ENCODE measurements at places on chromosomes 12 and 14. TPM values are rescaled to one million over a fixed set of nuclear protein-coding genes. Genes with fewer than 3 reads are reported as not detected.

ANKS1B gene
- 0.47 TPM for total RNA-seq

TAS2R50 gene
- 0.61 TPM for total RNA-seq

ZC2HC1C gene
- 1.3 TPM for total RNA-seq

ADGRD1 gene
- not detected for total RNA-seq

GPR132 gene
- 47.0 TPM for total RNA-seq

TAS2R46 gene
- 1.4 TPM for total RNA-seq

DNA sequence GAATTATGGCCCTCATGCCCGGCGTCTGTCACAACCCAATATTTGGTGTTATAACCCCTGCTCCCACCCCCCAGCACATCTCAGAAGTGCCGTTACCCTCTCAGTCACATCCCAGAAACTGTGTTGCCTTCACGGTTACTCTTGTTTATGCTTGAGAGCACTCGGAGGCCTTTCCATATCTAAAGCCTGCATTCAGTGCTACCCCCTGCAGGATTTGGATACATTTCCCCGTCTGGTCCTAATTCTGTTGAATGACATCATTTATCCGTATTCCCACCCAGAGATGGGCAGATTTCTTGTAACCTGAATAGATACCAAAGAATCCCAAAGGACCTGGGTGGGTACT lies 19.1 kb upstream of the FOS start:
- H3K4me1 ChIP-seq, result peaks cover 9% of the 10 kb centered on the region
- H3K27me3 ChIP-seq, result peaks cover 5% of the 10 kb centered on the region
- peak overlapping the region; percentile 28 for H3K4me3 ChIP-seq
- DNase-seq, result no peak
- no peaks in the 10 kb centered on the region for H3K36me3 ChIP-seq

GRCh38 chr14:38404100-38404541 lies 148.2 kb upstream of the CLEC14A start:
- no peaks in the 10 kb centered on the region for H3K27me3 ChIP-seq
- DNase-seq, result no peak
- no peak overlapping the region for H3K27ac ChIP-seq
- H3K4me1 ChIP-seq, result no peaks in the 10 kb centered on the region
- no peak overlapping the region for H3K4me3 ChIP-seq

DNA sequence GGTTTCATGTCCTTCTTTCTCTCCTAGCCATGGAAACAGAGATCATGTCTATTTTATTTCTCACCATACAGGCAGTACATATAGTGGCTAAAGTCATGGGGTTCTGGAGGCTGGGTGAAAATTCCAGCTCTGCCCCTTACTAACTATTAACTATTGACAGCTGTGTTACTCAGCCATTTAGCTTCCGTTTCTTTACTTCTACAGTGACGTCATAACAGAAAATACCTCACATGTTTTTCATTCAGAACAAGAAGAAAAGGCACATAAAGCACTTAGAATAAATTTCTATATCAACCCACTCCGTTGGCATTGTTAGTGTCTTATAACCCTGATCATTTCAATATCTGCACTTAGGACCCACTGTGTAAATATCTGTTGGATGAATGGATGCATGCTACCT lies 1506.9 kb upstream of the TMEM132C start:
- no peak for DNase-seq
- H3K4me3 ChIP-seq, result no peak overlapping the region
- H3K27me3 ChIP-seq, result no peaks in the 10 kb centered on the region
- no peaks in the 10 kb centered on the region for H3K36me3 ChIP-seq
- peaks cover 10% of the 10 kb centered on the region for H3K4me1 ChIP-seq

DNA sequence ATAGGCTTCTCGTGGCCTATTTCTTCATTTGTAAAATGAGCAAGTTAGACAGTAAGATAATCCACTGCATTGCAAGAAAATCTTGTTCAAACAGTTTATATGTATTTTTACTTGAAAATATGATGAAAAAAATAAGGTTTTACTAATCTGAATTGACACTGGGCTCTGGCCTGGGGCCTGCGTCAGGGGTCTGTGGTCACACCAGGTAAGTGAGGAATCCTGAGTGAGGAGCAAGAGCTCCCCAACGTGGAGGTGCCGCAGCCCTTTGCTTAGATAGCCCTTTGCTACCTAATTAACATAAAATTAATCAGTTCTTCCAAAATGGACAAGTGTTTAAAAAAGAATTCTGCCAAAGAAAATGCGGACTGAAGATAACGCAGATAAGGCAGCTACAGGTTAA lies 39.1 kb upstream of the STAB2 start:
- H3K36me3 ChIP-seq, result no peaks in the 10 kb centered on the region
- no peak overlapping the region for H3K27ac ChIP-seq
- peaks cover 2% of the 10 kb centered on the region for H3K27me3 ChIP-seq
- H3K4me3 ChIP-seq, result no peak overlapping the region
- no peak for DNase-seq

DNA sequence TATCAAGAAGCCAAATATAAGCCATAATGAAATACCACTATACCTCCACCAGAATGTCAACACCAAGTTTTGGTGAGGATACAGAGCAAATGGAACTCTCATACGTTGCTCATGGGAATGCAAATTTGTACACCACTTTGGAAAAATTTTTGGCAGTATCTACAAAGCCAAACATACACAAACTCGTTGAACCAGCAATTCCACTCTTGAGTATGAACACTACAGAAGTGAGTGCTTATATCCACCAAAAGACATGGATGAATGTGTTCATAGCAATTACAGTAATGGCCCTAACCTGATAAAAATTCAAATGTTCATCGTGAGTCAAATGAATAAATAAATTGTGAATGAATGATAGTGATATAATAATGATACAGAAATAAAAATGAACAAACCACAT lies 24.8 kb downstream of the C12orf71 start:
- no peaks in the 10 kb centered on the region for H3K36me3 ChIP-seq
- no peak overlapping the region for H3K4me3 ChIP-seq
- no peaks in the 10 kb centered on the region for H3K27me3 ChIP-seq
- no peak overlapping the region for H3K27ac ChIP-seq

DNA sequence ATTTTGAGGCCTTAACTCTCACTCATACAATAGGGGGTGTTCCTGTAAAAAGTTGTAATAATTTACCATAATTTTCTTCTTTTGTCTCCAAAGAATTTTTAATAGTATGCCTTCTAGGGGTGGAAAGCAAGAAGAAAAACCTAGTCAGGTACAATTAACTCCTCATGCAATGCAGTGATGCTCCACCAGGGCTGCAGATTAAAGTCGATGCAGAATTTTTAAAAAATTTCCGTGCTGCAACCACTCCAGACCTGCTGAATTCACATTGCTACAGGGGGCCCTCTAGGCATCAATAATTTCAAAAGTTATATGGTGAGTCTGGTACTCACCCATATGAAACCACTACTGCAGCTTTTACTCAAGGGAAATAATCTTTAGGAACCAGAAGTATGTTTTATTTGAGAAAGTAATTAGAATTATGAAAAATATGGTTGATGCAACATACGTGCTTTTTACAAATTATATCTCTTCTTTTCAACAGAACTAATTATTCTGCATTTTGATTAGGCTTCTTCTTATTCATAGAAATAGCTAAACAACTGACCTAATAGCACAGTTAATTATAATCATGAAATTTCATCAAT lies 353.2 kb downstream of the BCAT1 start:
- DNase-seq, result no peak
- H3K36me3 ChIP-seq, result no peaks in the 10 kb centered on the region
- H3K27ac ChIP-seq, result no peak overlapping the region
- no peak overlapping the region for H3K4me3 ChIP-seq

GRCh38 chr12:30026621-30027234 lies 243.0 kb upstream of the TMTC1 start:
- H3K4me1 ChIP-seq, result no peaks in the 10 kb centered on the region
- H3K27me3 ChIP-seq, result no peaks in the 10 kb centered on the region
- no peaks in the 10 kb centered on the region for H3K36me3 ChIP-seq
- no peak overlapping the region for H3K27ac ChIP-seq
- no peak for DNase-seq

- no peak overlapping the region for H3K27ac ChIP-seq
- no peak overlapping the region for H3K4me3 ChIP-seq
- no peak for DNase-seq
- H3K36me3 ChIP-seq, result no peaks in the 10 kb centered on the region
- H3K4me1 ChIP-seq, result no peaks in the 10 kb centered on the region
These were observed 242.2 kb downstream of the SPTSSA start for GRCh38 chr14:34219661-34220377.

DNA sequence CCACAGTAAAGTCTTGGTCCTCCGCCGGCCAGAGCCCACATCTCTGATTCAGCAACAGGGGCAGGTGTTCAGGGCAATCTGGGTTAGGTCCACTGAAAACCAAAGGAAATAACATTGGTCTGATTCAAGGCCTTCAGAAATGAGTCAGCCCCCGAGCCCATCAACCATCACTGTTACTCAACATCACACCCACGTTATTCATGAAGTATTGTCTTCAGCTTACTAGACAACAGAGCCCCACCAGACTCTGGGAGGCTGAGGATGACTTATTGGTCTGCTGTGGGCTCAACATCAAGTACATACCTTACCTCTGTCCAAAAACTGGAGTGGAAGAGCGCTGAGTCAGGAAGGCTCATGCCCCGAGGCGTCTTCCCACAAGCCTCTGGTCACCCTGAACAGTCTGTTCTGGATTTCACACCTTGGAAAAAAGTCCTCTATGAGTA lies 97.5 kb downstream of the ZFP36L1 start:
- no peak overlapping the region for H3K4me3 ChIP-seq
- peaks cover 15% of the 10 kb centered on the region for H3K4me1 ChIP-seq
- H3K36me3 ChIP-seq, result no peaks in the 10 kb centered on the region
- DNase-seq, result no peak
- H3K27ac ChIP-seq, result no peak overlapping the region

- H3K27ac ChIP-seq, result no peak overlapping the region
- no peaks in the 10 kb centered on the region for H3K4me1 ChIP-seq
- no peak for DNase-seq
- H3K4me3 ChIP-seq, result no peak overlapping the region
These were observed 92.8 kb downstream of the DIO3 start for GRCh38 chr14:101654051-101654450.

DNA sequence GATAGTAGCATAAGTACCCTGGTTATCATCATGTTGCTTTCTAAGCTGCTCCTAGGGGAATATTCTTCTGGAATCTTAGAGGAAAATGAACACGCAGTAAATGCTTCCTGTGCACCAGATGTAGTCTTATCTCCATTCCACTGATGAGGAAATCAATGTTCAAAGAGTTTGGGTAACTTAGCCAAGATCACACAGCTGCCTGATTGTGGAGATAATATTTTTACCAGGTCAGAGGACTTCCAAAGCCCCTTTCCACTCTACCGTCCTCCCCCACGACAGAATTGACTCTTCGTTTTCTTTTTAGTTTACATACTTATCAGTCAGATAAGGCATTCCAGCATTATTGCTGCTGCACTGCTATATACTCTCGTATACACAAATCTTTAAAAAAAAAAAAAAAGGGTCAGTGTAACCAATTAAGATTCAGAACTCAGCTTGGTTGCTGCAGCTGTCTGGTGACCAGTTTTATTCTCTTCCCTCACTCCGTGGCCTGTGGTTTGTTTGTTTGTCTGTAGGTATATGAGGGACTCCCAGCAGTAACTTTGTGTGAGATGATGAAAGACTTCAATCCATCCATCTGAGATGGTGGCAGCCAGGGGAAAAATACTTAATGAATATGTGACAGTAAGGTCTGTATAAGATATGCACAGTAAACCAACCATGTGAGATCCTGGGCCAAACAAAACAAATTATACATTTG lies 110.5 kb downstream of the TGFB3 start:
- H3K27ac ChIP-seq, result no peak overlapping the region
- no peaks in the 10 kb centered on the region for H3K36me3 ChIP-seq
- no peak overlapping the region for H3K4me3 ChIP-seq
- no peak for DNase-seq

- no peak overlapping the region for H3K27ac ChIP-seq
- peaks cover 2% of the 10 kb centered on the region for H3K4me1 ChIP-seq
- peaks cover 11% of the 10 kb centered on the region for H3K27me3 ChIP-seq
These were observed 51.4 kb downstream of the A2M start for GRCh38 chr12:9064201-9064814.

GRCh38 chr12:110993434-110993833 lies 73.1 kb upstream of the MYL2 start:
- no peaks in the 10 kb centered on the region for H3K27me3 ChIP-seq
- no peaks in the 10 kb centered on the region for H3K36me3 ChIP-seq
- H3K4me1 ChIP-seq, result no peaks in the 10 kb centered on the region

DNA sequence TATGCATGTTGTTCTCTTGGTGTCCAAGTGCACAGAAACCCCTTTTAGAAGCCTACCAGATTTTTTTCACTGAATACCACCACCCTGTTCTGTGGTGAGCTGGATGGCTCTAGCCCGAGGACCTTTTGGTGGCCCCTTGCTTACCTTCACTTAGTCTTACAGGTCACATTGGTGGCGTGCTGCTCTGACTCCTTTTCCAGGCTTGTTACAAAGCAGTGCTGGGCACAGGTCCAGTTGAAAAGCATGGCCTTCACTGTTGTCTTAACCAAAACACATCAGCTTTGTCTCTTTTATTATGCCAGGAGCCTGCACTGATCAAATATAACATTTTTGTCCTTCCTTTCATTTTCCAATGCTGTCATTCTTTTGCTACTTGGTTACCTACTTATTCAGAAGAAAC lies 43.6 kb upstream of the ARHGAP5 start:
- no peaks in the 10 kb centered on the region for H3K27me3 ChIP-seq
- H3K4me3 ChIP-seq, result no peak overlapping the region
- no peak for DNase-seq
- H3K36me3 ChIP-seq, result no peaks in the 10 kb centered on the region
- H3K4me1 ChIP-seq, result no peaks in the 10 kb centered on the region

DNA sequence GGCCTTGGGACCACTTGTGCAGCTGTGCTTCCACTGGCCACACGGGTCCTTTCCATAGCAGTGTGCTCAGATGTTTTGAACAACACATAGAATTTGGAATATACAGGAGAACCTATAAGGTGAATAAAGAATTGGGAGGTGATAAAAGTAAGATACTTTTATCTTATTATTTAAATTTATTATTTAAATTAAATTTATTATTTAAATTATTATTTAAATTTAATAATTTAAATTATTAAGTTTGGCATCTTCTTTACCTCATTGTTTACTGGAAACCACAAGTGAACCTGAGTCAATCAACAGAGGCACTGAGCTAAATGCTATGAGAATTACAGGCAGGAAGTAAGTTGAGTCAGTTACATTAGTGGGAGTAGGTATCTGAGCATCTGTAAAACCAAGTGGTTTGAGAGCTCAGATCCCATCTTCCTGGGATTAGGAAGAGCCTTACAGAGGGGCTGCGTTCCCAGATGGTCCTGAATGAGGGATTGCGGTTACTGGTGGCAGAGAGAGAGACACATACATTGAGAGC lies 103.1 kb downstream of the ESR2 start:
- H3K27ac ChIP-seq, result no peak overlapping the region
- no peak overlapping the region for H3K4me3 ChIP-seq
- no peaks in the 10 kb centered on the region for H3K27me3 ChIP-seq
- no peak for DNase-seq
- peaks cover 4% of the 10 kb centered on the region for H3K36me3 ChIP-seq
